ENCODE measurements at places on chromosomes 2 and 18.

- DNase-seq, result no peak
Observed at GRCh38 chr2:144268036-144268678, 251.8 kb downstream of the ZEB2 start.

GRCh38 chr2:105104208-105104731 lies 66.4 kb downstream of the MRPS9 start:
- no peak for DNase-seq

GRCh38 chr2:177712462-177712861 lies 319.9 kb downstream of the AGPS start:
- DNase-seq, result no peak

- DNase-seq, result no peak
Observed at GRCh38 chr2:45170191-45171135, 161.2 kb upstream of the SIX2 start.

GRCh38 chr18:77222464-77222863 lies 27.2 kb upstream of the GALR1 start:
- no peak for DNase-seq

DNA sequence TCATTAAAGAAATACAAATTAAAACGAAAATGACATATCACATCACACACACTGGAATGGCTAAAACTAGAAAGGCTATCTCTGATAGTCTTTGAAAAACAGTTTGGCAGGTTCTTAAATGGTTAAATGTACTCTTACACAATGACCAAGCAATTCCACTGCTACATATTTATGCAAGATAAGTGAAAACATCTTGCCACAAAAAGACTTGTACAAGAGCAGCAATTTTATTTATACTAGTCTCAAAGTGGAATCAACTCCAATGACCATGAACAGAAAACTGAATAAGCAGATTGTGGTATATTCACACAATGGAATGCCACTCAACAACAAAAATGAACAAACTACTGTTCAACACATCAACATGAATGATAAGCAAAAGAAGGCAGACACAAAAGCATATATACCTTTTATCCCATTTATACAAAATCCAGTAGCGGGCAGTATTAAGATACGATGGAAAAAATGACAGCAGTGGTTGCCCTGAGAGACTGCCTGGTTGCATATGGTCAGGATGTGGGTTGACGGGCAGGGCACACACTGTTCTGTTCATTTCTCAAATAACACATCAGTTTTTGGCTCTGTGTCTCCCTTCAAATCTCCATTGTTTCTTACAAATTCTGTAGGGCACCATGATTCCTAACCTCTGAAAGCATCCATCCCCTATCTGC lies 25.4 kb downstream of the SP100 start:
- peak; percentile 71 for DNase-seq

All from fibroblast of villous mesenchyme (primary cell).